CD4-positive, alpha-beta memory T cell (primary cell): ENCODE measurements at places on chromosomes 13 and 19. TPM values are rescaled to one million over a fixed set of nuclear protein-coding genes. Genes with fewer than 3 reads are reported as not detected.
A peak's percentile ranks its signal among the peaks of the same experiment; 100 is the strongest.

DNA sequence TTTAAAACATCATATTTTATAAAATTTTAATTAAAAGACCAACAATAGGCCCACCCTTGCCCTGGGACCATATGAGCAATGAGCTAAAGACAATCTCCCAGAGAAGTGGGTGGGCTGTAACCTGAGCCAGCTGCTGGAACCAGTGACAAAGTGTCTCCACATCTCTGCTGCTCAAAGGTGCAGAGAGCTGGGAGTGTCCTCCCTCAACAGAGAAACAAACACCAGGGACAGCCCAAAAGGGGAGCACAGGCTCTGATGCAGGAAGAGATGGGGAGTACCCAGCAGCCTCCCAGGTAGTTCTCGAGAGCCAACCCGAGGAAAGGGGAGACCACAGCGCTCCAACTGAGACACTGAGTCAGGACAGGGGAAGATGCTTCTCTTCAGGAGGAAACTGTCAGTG is 39.1 kb downstream of the DOCK9 start:
- DNase-seq, result no peak
- H3K27me3 ChIP-seq, result no peaks in the 10 kb centered on the region
- H3K4me1 ChIP-seq, result no peaks in the 10 kb centered on the region
- H3K27ac ChIP-seq, result no peak overlapping the region
- H3K4me3 ChIP-seq, result no peak overlapping the region

- H3K36me3 ChIP-seq, result no peaks in the 10 kb centered on the region
- H3K4me1 ChIP-seq, result no peaks in the 10 kb centered on the region
- H3K27ac ChIP-seq, result no peak overlapping the region
- H3K27me3 ChIP-seq, result no peaks in the 10 kb centered on the region
- DNase-seq, result no peak
Measured at GRCh38 chr13:36288794-36289391, 8.7 kb downstream of the CCDC169 start.

GRCh38 chr13:98768522-98768921 is 16.1 kb upstream of the SLC15A1 start:
- no peaks in the 10 kb centered on the region for H3K27me3 ChIP-seq
- no peak overlapping the region for H3K27ac ChIP-seq
- no peak for DNase-seq
- no peaks in the 10 kb centered on the region for H3K36me3 ChIP-seq
- H3K4me1 ChIP-seq, result no peaks in the 10 kb centered on the region

DNA sequence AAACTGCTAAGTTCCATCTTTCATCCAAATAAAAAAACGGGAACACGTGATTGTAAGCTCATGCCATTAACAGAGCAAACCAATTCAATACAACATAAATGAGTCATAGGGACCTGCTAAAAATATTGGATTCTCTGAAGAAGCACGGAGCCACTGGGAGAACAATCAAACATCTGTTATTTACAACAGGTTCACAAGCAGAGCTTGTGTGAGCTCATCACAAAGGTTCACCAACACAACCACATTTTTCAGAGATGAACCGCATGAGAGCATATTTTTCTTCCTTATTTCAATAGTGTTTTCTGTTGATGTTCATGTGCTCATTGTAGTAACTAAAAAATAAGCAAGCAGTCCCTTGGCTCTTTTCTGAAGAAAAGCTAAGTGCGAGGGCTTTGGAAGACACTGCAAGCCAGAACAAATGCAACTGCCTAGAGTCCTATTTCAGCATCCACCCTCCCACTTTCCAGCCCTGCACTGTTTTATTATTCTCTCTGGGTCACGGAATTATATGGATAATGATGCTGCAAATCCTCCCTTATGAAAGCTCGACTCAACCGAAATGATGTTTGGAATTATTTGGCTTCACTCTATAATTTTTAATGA is 545.8 kb downstream of the LIG4 start:
- H3K36me3 ChIP-seq, result no peaks in the 10 kb centered on the region
- no peak overlapping the region for H3K4me3 ChIP-seq
- no peak overlapping the region for H3K27ac ChIP-seq
- no peaks in the 10 kb centered on the region for H3K27me3 ChIP-seq
- H3K4me1 ChIP-seq, result no peaks in the 10 kb centered on the region

DNA sequence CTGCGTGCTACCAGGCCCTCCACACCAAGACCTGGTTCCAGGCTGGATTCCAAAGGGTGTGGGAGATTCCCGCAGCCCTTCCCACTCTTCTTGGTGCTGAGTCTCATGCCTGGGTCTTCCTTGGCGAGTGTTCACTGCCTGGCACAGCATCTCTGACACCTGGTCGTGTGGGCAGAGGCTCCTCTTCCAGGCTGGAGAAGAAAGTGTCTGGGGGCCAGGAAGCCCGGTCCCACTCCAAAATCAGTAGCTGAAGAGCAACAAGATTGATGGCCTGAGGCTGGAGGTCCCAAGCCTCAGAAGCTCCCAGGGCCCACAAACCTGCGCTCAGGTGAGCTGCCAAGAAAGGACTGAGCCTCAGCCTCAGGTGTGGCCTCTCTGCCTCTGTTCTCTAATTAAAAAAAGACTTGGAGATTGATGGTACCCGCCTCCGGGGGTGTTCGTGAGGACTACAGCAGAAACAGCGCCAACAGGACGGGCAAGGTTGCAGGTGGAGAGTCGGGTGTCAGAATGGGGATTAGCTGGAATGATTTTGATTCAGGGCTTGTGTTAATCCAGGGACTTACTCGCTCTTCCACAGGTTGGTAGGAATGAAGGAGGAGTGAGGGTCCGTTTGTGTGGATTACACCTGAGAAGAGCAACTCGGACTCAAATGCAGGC is 217.5 kb downstream of the TEX29 start:
- no peaks in the 10 kb centered on the region for H3K36me3 ChIP-seq
- no peaks in the 10 kb centered on the region for H3K4me1 ChIP-seq
- no peak for DNase-seq
- peaks cover 4% of the 10 kb centered on the region for H3K27me3 ChIP-seq
- H3K27ac ChIP-seq, result no peak overlapping the region

DNA sequence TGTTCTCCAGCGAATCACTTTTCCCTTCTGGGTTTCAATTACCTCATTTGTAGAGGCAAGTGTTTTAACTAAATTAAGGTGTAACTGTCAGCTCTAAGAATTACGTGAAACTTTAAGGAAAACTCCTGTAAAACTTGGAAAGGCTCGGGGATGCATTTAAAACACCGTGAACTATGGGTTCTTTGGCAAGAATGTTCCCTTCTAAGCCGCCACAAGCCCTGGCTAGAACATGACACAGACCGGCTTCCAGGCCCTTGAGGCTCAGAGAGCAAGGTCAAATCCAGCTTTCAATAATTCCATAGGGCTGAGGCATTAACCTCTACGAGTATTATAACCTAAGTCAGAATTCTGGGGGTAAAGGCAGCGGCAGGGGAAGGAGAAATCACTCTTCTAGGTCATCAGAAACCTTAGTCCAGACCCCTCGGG is 685 bp downstream of the VWA8 start:
- no peaks in the 10 kb centered on the region for H3K27me3 ChIP-seq
- peaks cover 36% of the 10 kb centered on the region for H3K4me1 ChIP-seq
- H3K27ac ChIP-seq, result peak overlapping the region; percentile 75
- H3K36me3 ChIP-seq, result no peaks in the 10 kb centered on the region
- peak overlapping the region; percentile 64 for H3K4me3 ChIP-seq
- no peak for DNase-seq

GRCh38 chr19:5112681-5113575 is 144.0 kb downstream of the KDM4B start:
- no peaks in the 10 kb centered on the region for H3K4me1 ChIP-seq
- DNase-seq, result peak; percentile 14
- H3K27ac ChIP-seq, result no peak overlapping the region
- no peaks in the 10 kb centered on the region for H3K27me3 ChIP-seq
- no peaks in the 10 kb centered on the region for H3K36me3 ChIP-seq
- H3K4me3 ChIP-seq, result no peak overlapping the region

The RASAL3 gene
- 238 TPM for total RNA-seq

The APOC4 gene
- total RNA-seq, result not detected

The C1QTNF9B gene
- total RNA-seq, result not detected

The KIR3DL2 gene
- 0.47 TPM for total RNA-seq
